ENCODE measurements at places on chromosomes 6 and 20. TPM values are rescaled to one million over a fixed set of nuclear protein-coding genes. Genes with fewer than 3 reads are reported as not detected.
A peak's percentile ranks its signal among the peaks of the same experiment; 100 is the strongest.

Gene MRAP2
- 2.5 TPM for total RNA-seq

Gene SLC44A4
- total RNA-seq = 2.7 TPM

Gene HDGFL1
- total RNA-seq = not detected

Gene CPNE5
- total RNA-seq = 0.44 TPM

Gene ZNF165
- total RNA-seq = 4.2 TPM

Gene TUBB2A
- 33.3 TPM for total RNA-seq

GRCh38 chr20:57162362-57162652 is 104.1 kb downstream of the BMP7 start:
- H3K27ac ChIP-seq = no peak overlapping the region
- H3K27me3 ChIP-seq = no peaks in the 10 kb centered on the region
- H3K36me3 ChIP-seq = no peaks in the 10 kb centered on the region

- no peak overlapping the region for H3K4me3 ChIP-seq
- no peak for DNase-seq
- no peaks in the 10 kb centered on the region for H3K4me1 ChIP-seq
Observed at GRCh38 chr20:35845561-35845960, 73.7 kb downstream of the PHF20 start.

DNA sequence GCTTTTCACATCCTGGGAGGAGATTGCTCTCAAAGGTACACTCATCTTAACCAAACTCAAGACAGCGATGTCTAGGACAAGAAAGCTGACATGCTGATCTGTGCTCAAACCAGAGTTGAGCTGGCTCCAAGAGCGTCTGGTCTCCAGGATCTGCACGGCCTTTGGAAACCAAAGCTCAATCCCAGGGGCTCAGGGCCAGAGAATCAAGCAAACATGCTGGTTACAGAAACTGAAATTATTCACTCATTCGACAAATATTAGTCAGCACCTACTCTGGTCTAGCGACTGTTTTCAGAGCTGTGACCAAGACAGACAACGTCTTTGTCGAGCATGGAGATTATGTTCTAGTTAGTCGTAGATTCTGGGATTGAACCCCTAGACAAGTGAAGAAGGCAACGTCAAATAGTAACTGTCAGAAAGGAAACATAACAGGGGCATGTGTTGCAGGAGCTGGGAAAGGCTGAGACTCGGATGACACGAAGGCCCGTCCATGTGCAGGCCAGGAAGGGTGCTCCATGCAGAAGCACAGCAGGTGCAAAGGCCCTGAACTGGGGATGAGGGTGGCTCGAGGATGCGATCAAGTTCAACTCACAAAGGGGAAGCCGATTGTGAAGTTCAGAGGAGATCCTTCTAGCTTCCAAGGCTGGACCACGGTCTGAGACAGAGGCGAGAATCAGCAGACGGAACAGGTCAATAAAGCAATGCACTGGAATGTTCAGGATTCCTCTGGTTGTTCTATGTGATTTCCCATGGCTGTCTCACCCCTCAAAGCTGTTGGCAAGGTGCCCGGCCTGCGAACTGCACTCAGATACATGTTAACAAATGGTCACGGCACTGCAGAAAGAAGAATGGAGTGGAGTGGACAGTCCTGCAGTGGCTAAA is 12.5 kb upstream of the PCK1 start:
- H3K27ac ChIP-seq = no peak overlapping the region
- H3K27me3 ChIP-seq = peaks cover 14% of the 10 kb centered on the region
- H3K4me1 ChIP-seq = no peaks in the 10 kb centered on the region
- H3K4me3 ChIP-seq = no peak overlapping the region

GRCh38 chr6:168239044-168239773 is 80.4 kb downstream of the DACT2 start:
- no peaks in the 10 kb centered on the region for H3K27me3 ChIP-seq
- no peak for DNase-seq
- no peak overlapping the region for H3K4me3 ChIP-seq
- no peaks in the 10 kb centered on the region for H3K4me1 ChIP-seq

DNA sequence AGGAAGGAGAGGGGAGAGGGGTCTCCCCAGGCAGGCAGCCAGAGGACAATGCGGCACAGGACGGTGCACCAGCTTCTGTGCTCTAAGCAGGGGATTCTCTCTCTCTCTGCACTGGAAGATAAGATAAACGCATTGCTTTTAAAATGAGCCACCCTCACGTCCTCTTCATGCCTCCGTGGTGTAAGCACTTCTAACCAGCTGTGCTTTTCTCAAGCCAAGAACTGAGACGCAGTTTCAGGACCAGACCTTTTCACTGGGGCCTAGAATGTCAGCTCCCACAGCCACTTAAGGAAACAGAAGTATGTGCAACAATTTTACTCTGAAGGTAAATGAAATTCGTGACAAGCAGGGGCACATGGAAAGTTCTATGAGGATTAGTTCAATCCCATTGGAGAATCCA is 82.4 kb downstream of the PSMB1 start:
- H3K4me1 ChIP-seq = 0 out of 2 replicates have a peak, but pooled peaks cover 3% of the 10 kb centered on the region
- no peak for DNase-seq
- no peak overlapping the region for H3K4me3 ChIP-seq
- H3K27ac ChIP-seq = no peak overlapping the region
- no peaks in the 10 kb centered on the region for H3K36me3 ChIP-seq
- peaks cover 12% of the 10 kb centered on the region for H3K27me3 ChIP-seq

DNA sequence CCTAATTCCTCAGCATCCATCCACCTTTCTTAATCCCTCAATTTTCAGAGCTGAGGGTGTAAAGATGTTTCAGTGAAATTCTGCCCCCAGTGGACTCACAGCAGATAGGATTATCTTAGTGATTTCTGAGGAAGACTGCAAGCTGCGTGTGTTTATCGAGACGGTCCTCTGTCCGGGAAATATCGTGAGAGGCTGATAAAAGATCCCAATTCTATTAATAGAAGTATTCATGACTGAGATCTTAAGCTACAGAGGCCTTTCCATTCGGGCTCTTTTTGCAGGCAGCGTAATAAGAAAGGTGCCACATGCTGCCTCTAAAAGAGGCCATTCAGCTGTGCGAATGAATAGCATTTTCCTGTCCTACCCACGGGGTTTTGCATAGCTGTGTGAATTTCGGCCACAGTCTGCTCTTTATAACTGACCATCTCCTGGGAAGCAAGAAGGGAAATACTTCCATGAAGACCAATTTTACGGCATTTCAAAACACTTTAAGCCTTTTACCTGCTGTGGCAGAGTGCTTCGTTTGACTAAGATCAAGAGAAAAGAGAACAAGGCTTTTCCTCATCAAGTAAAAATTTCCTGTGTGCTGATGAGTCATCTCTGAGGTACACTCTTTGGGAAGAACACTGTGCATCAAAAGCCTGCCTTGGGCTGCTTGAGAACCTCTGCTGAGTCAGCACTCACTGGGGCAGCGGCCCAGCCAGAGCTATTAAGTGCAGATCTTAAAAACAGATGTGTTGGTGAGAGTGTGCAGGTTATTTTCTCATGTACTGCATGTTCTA is 208.8 kb downstream of the ARHGAP18 start:
- H3K4me3 ChIP-seq = peak overlapping the region; percentile 34
- no peak overlapping the region for H3K27ac ChIP-seq
- peak; percentile 8 for DNase-seq
- H3K36me3 ChIP-seq = no peaks in the 10 kb centered on the region
- H3K4me1 ChIP-seq = peaks cover 3% of the 10 kb centered on the region

DNA sequence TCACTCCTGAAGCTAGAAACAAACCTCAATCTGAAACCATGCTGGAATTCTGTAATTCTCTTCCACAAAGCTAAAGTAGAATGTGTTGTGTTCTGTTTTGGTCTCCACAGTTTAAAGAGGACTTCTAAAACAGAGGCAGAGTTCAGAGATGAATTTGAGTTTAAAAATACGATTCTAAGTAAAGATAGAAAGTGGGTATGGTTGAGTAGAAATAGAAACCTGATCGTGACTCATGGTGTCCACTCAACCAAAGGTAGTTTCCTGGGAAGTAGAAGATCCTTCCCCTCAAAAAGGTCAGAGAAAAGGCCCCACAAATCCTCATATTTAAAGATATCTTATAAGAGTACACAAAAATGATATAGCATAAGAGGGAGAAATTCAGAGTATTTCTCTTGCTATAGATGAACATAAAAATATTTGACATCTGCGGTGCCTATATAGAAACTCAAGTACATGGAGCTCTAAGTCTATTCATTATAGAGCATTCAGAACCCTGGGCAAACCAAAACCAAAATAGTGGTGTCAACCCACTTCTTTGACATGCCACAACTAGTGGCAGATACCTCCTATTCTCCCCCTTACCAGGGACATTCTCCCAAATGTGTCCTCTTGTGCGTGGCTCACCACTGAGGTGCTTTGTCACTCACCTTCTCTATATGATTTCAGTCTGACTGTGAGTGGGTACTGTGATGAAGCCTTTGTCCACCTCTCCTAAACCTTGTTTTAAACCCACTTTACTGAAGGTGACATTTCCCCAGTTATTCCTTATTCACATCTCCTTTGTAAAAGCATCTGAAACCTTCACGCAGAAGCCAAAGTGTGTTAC is 84.5 kb downstream of the PLCB1 start:
- no peaks in the 10 kb centered on the region for H3K27me3 ChIP-seq
- H3K36me3 ChIP-seq = no peaks in the 10 kb centered on the region
- no peaks in the 10 kb centered on the region for H3K4me1 ChIP-seq
- H3K4me3 ChIP-seq = no peak overlapping the region
- H3K27ac ChIP-seq = no peak overlapping the region

DNA sequence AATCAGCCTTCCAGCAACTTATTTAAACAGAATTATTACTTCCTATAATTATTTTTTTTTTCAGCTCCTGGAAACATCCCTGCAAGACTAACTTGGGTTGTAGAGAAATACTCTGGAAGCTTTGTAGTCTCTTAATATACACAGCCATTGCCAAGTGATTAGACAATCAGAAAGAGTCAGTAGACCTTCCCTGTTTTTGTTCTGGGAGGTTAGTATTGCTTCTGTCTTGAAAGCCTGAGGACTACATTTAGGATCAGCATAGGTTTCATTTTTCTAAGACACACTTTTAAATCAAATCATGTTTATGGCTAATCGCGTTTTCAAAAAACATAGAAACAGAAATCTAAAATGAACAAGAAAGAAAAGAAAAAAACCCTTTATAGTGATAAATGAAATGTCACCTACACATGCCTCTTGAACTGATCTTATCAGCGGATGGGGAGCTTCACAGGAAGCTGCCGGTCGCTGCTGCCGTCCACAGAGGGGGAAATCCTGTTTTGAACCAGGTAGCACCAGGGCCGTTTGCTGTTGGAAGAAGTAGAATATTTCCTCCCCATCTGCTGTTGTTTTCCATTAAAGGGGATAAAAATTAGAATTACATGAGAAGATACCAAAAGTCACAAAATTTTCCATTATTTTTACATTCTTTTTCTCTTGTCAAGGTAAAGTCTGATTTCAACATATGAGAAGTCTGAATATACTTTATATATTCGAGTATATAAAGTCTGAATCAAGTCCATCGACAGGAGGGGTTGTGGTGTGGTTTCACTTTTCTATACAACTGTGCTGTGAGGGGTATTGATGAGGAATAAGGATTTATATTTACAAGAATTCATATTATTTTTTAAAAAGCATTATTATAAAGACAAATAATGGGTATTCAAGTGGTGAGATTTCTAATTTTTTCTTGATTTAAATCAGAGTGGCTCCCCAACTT is 94.6 kb downstream of the ARMC2 start:
- H3K27me3 ChIP-seq = peaks cover 8% of the 10 kb centered on the region
- no peak for DNase-seq
- no peaks in the 10 kb centered on the region for H3K36me3 ChIP-seq
- no peaks in the 10 kb centered on the region for H3K4me1 ChIP-seq
- no peak overlapping the region for H3K27ac ChIP-seq

GRCh38 chr6:45758787-45759471 is 256.7 kb downstream of the CLIC5 start:
- no peaks in the 10 kb centered on the region for H3K36me3 ChIP-seq
- no peaks in the 10 kb centered on the region for H3K27me3 ChIP-seq
- no peak for DNase-seq
- no peak overlapping the region for H3K27ac ChIP-seq
- H3K4me1 ChIP-seq = no peaks in the 10 kb centered on the region

DNA sequence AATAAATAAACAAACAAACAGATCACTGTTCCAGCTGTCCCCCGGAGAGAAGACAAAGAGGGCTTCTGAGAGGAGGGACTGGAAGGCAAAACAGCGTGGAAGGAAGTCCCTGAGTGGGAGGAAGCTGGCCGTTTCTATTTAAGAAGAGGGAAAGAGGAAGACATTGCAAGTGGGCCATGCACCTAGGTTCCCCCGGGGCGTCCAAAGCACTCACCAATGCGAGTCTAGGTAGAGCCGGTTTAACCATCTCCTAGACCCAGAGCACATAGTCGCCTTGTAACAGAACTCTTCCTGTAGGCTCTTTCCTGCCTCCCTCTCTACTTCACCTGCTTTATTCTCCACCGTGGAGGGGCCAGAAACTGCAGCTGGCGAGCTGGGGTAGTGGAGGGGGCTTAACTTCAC is 158.4 kb downstream of the ZDHHC14 start:
- no peaks in the 10 kb centered on the region for H3K27me3 ChIP-seq
- H3K36me3 ChIP-seq = no peaks in the 10 kb centered on the region
- peaks cover 22% of the 10 kb centered on the region for H3K4me1 ChIP-seq
- no peak for DNase-seq

GRCh38 chr20:32440069-32440757 is 82.1 kb downstream of the ASXL1 start:
- no peaks in the 10 kb centered on the region for H3K27me3 ChIP-seq
- DNase-seq = no peak
- peaks cover 8% of the 10 kb centered on the region for H3K4me1 ChIP-seq
- no peak overlapping the region for H3K27ac ChIP-seq

GRCh38 chr6:30800871-30801270 is 56.5 kb upstream of the IER3 start:
- H3K27ac ChIP-seq = peak overlapping the region; percentile 36
- no peaks in the 10 kb centered on the region for H3K27me3 ChIP-seq
- DNase-seq = no peak
- no peak overlapping the region for H3K4me3 ChIP-seq
- no peaks in the 10 kb centered on the region for H3K36me3 ChIP-seq
- H3K4me1 ChIP-seq = peaks cover 2% of the 10 kb centered on the region

DNA sequence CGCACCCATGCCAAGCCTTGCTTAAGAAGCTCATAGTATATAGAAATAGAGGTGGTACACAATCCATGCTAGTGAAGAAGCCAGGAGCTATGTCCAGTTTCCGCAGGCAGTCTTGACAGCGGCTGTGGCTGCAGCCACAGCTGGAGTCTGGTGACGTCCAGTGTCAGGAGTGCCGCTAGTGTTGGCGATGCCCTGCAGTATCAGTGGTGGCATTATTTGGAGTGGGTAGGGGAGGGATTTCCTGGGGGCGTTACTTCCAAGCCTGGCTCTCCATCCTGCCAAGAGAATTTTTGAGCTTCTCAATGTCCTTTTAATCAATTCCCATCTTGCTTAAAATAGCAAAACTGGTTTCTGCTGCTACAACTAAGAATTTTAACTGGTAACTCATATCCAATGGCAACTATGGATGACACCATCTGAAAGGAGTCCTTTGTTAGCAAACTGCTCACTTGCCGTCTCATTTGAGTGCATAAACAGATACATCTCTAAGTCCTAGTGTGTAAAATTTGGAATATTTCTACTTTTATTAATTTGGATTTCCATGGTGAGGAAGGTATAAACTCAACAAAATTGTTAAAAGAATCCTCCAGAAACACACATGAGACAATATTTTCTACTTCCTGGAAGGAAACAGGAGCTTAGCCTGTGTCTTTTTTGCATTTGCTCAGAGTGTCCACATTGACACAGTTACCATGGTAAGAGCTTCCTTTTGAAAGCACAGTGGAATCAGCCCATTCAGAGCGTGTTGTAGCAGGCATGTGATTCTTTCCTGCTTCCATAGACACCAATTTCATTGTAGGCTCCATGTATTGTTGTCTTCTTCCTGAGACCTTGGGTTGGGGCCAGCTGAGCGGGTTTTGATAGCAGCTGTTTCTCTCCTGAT is 44.6 kb upstream of the PXDC1 start:
- H3K27ac ChIP-seq = peak overlapping the region; percentile 15
- no peak overlapping the region for H3K4me3 ChIP-seq
- H3K27me3 ChIP-seq = no peaks in the 10 kb centered on the region
- H3K36me3 ChIP-seq = no peaks in the 10 kb centered on the region
- no peak for DNase-seq
- peaks cover 4% of the 10 kb centered on the region for H3K4me1 ChIP-seq

Data from Panc1 (cell line).